ENCODE measurements at places on chromosomes 7 and 10. TPM values are rescaled to one million over a fixed set of nuclear protein-coding genes. Genes with fewer than 3 reads are reported as not detected.
A peak's percentile ranks its signal among the peaks of the same experiment; 100 is the strongest.

DNA sequence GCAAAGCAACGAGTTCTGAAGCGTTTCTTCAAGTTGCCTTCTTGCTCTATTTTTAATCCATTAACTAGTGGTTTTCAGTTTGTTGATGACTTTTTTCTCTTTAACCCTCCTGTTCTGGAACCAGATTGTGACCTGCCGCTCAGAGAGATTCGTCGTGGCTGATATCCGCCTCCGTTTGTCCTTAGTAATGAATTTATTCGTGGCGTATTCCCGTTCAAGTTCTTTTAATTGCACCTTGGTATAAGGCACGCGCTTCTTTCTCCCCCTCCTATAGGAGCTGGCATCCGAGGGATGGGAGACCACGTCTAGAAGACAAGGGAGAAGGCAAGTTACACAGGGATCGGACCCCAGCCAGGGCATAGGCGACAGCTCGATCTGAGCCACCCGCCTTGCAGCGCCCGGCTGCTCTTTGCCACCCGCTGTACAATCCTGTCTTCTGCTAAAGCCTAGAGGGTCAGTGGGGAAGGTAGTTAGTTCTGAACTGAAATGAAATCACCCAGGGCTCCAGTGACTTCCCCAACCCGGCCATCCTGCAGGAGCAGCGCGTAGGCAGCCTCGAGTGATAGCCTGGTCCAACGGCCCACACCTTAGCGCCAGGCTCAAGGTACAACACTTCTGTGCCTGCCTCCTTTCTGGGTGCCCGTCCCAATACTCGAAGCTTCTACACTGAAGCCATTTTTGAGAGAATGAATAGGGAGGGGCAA lies 1.6 kb downstream of the HOXA13 start:
- no peak for DNase-seq

- DNase-seq, result peak; percentile 73
Measured at GRCh38 chr7:81956520-81956919, 186.7 kb upstream of the HGF start.

- no peak for DNase-seq
Measured at GRCh38 chr7:42100156-42100508, 136.9 kb downstream of the GLI3 start.

- no peak for DNase-seq
Measured at GRCh38 chr7:159012353-159013069, 132.2 kb downstream of the VIPR2 start.

DNA sequence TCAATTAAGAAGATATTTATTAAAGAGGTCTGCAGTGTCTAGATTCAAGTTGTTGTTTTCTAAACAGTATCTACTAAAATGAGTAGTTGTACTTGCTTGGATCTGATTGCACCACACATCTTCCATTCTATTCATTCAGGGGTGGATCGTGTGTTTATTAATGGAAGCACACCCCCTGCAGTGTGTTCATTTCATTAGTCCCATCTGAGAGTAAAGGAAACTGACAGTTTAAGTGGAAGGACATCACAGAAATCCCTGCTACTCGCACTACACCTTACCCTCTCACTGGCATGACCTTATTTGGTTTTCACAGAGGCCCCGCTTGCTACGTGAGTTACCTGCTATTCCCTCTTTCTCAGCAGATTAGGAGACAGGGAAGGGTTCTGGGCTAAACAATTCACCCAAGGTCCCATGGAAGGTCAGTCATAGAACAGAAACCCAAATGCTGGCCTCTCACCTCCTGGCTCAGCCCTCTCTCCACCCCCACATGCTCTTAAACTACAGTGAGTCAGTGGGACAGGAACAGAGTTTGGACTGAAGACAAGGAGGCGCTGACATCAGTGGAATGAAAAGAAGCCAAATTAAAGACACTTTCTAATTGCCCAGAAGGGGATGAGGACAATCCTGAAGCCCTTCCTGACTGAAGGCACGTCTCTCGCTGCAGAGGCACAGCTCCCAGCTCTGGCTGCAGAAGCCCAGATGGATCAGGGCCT lies 369.2 kb upstream of the NRP1 start:
- peak; percentile 44 for DNase-seq

GRCh38 chr10:95273393-95274312 lies 17.1 kb downstream of the PDLIM1 start:
- DNase-seq, result peak; percentile 94

Gene RAMP3
- total RNA-seq, result not detected

DNA sequence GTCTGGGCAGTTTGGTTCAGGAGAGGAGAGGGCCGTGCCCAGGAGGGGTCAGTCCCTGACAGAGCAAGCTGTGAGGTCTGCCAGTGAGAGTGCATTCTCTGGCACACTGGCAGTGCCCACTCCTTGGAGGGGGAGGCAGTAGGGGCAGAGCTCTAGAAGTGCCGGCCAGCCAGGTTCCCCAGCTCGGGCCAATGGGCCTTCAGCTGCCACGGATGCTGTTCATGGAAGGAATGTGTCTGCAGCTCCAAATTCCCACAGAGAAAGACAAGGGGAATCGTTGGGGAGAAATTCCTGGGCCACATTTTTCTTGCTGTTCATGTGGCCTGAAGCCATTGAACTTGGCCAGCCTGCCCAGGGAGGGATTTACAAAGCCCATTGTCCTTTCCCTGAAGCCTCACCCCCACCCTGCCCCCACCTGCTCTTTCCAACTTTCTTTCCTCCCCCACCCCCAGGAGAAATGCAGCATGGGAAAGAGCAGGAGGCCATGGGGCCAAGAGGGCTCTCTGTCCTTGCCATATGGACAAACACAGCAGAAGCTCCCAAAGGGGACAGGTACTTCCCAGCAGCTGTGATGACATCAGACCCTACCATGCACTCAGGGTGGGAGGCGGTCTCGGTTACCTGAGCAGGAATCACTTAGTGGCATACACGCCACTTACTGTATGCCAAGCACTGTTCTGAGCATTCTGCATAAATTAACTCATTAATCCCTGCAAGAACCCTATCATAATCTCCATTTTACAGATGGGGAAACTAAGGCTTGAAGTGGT lies 70.7 kb downstream of the ARHGAP22 start:
- DNase-seq, result no peak

Gene ANKMY2
- 41.9 TPM for total RNA-seq

GRCh38 chr7:151299940-151300645 lies 41.5 kb upstream of the NUB1 start:
- DNase-seq, result no peak

GRCh38 chr10:3691482-3691881 lies 93.5 kb downstream of the KLF6 start:
- DNase-seq, result peak; percentile 12

Gene SUV39H2
- 23.3 TPM for total RNA-seq

GRCh38 chr7:157035302-157035701 lies 24.8 kb upstream of the MNX1 start:
- DNase-seq, result no peak

GRCh38 chr7:96005271-96005670 lies 232.9 kb downstream of the DYNC1I1 start:
- DNase-seq, result no peak

- no peak for DNase-seq
Measured at GRCh38 chr7:158257516-158258410, 329.9 kb downstream of the PTPRN2 start.

Gene ST7
- 25.3 TPM for total RNA-seq

DNA sequence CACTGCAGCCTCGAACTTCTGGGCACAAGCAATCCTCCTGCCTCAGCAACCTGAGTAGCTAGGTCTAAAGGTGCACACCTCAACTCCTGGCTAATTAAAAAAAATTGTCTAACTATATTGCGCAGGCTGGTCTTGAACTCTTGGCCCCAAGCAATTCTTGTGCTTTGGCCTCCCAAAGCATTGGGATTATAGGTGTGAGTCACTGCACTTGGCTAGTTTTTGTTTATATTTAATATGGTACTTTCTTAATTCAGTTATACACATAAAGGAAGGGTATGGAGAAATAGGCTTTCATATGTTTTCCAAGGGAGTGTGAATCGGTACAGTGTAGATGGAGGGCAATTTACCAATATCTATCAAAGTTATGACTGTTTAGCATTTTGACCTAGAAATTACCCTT lies 20.4 kb downstream of the NPVF start:
- DNase-seq, result no peak

Gene HTR7
- total RNA-seq, result 0.56 TPM

Gene AHCYL2
- 5.7 TPM for total RNA-seq

GRCh38 chr10:21825345-21825744 lies 178.2 kb downstream of the DNAJC1 start:
- DNase-seq, result no peak

Gene PDZD7
- total RNA-seq, result 0.83 TPM

- DNase-seq, result peak; percentile 96
Measured at GRCh38 chr10:10872035-10872673, 145.5 kb upstream of the CELF2 start.

Gene NKX1-2
- total RNA-seq, result not detected

DNA sequence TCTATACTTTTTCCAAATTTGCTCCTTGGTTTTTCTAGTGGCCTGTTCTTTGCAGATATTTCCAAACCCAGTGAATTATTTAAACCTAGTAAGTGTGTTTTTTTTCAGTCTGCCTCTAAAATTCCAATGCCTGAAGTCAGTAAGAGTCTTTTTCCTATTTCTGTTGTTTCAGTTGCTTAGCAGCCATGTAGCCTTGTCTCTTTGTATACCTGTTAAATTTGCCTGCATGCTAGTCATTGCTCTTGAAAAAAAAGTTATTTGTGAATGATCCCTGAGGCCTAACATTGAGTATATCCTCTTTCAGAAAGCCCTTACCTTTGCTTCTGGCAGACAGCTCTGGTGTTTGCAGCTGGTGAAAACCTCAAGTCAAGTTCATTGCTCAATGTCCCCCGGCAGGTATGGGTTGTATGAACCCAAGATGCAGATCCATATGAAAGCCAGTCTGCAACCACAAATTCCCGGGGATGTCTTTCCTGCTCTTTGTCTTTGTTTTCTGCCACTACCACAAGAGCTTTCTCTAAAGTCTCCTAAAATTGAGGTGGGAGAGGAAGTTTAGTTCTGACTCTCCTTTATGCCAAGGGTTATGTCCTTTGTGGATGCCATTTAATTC lies 35.7 kb downstream of the CH25H start:
- DNase-seq, result peak; percentile 64

DNA sequence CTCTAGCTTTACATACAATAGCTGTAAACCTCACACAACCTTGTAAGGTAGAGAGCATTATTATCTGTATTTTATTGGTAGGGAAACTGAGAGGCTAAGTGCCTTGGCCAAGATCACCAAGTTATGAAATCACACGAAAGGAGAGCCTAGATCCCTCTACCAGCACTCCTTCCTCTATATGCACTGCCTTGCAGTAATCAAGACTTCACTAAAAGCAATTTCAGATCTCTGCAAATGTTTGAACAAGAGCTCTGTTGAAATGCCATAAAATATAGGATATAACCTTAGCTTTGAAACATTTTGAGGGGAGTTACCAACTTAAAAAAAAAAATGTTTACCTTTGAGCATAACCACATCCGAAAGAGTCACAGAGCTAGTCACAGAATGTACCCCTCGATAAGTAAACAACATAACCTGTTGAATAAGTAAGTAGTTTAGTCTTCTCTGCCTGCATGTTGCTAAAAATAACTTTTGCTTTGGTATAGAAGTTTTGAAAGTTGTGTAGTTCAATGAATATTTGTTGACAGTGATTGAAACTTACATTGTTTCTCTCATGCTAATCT lies 709.4 kb downstream of the AUTS2 start:
- no peak for DNase-seq

Gene ACSL5
- 1.1 TPM for total RNA-seq

- peak; percentile 32 for DNase-seq
Measured at GRCh38 chr10:49071160-49071761, 44.1 kb downstream of the VSTM4 start.

DNA sequence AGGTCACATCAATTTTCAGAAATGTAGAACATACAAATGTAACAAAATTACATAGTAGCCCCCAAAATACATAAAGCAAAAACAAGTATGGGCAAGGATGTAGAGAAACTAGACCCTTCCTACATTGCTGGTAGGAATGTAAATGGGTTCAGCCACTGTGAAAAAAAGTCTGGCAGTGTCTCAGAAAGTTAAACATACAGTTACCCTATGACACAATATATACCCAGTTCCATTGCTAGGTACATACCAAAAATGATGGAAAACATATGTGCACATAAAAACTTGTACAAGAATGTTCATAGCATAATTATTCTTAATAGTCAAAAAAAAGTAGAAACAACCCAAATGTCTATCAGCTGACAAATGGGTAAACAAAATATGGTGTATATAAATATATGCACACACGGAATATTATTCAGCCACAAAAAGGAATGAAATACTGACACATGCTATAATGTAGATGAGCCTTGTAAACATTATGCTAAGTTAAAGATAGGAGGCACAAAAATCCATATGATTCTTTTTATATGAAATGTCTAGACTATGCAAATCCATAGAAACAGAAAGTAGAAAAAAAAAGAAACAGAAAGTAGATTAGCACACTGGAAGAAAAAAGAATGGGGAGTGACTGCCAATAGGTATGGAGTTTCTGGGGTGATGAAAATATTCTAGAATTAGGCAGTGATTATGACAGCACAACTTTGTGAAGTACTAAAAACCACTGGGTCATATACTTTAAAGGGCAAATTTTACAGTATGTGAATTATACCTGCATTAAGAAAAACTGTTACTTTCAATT lies 13.5 kb downstream of the HERPUD2 start:
- no peak for DNase-seq

Data from IMR-90 (cell line).